ENCODE measurements at places on chromosomes 7 and 10.

- peak; percentile 38 for DNase-seq
Observed at GRCh38 chr10:75048669-75049098, 62.8 kb upstream of the SAMD8 start.

GRCh38 chr7:39950473-39951225 lies 593 bp downstream of the CDK13 start:
- DNase-seq, result no peak

DNA sequence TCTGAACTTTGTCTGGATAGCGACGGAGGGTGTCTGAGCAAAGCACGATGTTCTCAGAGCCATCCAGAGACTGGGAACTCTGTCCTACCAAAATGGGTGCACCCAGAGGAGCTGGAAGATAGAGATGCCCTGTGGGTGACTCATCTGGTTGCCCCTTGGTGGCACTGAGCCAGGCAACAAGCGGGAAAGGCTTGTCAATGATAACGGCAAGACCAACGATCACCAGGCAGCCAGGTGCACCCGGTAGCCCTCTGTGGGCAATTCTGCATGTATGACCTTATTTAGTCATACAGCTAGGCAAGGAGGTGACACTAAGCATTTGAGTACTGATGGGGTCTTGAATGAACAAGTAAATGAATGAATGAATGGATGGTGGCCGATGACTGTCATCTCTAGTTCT lies 2.8 kb upstream of the ELN start:
- DNase-seq, result no peak

- DNase-seq, result no peak
Observed at GRCh38 chr10:48932831-48933664, 6.6 kb downstream of the LRRC18 start.

- DNase-seq, result peak; percentile 58
Observed at GRCh38 chr7:105454095-105454747, 65.5 kb upstream of the SRPK2 start.

DNA sequence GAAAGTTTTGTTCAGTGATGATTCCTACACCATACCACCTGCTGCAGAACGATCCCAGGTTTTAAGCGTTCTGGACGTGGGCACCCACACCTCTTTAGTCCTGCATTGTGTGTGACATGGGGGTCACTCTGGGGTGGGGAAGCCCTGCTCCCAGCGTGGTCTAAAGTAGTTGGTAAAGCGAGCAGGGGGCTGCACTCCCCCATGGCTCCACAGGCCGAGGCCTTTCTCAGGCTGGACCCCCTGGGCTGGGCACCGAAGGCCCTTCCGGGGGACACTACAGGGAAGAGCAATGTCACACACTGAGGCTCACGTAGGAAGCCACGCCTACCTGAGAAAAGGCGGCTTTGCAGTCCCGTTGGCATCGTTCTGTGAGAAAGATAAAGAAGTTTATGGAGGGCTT lies 12.3 kb downstream of the BRI3 start:
- DNase-seq, result no peak

DNA sequence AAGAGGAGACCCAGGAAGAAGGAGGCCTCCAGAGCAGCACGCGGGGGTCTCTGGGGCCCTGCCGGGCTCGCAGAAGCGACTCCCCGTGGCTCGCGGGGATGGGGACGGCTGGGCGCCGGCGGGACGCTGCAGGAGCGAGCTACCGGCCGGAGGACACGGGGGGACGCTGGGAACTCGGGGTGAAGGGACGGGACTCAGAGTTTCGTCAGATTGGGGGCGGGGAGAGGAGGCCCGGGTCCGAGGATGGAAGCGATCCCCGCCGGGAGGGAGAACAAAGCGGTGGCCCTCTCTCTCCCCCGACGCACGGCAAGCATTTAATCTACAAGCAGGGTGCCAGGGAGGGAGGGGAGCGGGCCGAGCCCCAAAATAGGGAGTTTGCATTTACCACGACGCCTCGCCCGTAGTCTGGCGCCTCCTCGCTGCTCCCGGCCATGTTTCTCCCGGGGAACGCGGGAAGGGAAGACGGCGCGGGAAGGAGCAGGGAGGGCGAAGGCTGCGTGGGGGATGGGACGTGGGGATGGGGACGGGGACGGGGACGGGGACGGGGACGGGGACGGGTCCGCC lies at the start of gene PRTFDC1:
TSS of gene PRTFDC1 (minus strand) at position 464 of the 564 bp plus-strand sequence. CDS start at position 433, 31 bp downstream.
- DNase-seq, result no peak

DNA sequence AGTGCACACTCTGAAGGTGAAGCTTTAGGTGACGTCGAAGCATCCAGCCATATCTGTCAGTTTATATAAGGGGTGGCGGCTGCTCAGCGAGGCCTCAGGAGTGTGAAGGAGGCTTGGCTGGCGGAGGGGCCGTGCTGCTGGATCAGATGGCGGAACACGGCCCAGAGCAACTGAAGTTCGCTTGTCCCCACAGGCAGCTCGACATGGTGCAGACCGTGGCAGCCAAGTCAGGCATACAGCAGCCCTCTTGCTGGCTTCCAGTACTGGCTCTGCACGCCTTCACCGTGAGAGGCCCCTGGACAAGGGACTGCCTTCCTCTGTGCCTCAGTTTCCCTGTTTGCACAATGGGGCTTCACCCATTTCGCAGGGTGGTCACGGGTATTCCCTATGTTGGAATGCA lies 443.5 kb downstream of the DNAJB6 start:
- DNase-seq, result no peak

DNA sequence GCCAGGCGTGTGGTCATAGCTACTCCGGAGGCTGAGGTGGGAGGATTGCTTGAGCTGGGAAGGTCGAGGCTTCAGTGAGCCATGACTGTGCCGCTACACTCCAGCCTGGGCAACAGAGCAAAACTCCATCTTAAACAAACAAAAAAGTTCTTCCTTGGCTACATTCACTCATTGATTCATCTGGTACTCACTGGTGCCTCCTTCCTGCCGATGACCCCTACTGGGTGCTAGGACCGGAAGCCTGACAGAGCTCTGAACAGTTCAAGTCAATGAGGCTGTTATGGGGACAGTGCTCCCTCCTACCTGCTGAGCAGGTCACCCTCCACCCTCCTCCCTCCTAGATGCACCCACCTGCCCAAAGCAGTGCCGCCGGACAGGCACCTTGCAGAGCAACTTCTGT lies 4.9 kb downstream of the PCOLCE start:
- no peak for DNase-seq

DNA sequence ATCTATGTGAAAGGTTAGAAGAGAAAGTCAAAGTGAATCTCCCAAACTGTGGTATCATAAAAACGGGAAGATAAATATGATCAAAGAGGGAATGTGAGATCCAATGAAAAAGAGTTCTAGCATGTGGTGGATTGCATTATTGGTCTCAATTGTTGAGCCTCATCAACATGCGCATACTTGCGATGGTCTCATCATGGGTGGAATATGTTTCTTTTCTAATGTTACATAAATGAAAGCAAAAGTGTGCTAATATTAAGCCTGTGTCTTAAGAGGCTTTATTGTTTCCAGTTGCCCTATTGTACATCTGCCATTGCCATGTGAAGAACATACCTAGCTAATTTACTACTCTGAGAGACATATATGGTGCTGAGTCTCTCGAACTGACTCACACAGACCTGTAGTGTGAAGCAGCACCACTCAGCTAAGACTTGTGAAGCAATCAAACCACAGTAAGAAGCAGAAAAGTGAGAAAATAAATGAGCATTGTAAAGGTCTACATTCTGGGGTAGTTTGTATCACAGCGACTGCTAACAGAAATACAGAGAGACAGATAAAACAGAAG lies 645.5 kb upstream of the PCDH15 start:
- DNase-seq, result no peak
